ENCODE measurements at places on chromosomes 5 and 9.
A peak's percentile ranks its signal among the peaks of the same experiment; 100 is the strongest.

- DNase-seq = no peak
These were observed 224.0 kb downstream of the SPOCK1 start for GRCh38 chr5:137275083-137275482.

- DNase-seq = no peak
These were observed 65.0 kb downstream of the PKD2L2 start for GRCh38 chr5:137954131-137954879.

GRCh38 chr5:134541736-134542376 is 16.4 kb downstream of the JADE2 start:
- DNase-seq = no peak

DNA sequence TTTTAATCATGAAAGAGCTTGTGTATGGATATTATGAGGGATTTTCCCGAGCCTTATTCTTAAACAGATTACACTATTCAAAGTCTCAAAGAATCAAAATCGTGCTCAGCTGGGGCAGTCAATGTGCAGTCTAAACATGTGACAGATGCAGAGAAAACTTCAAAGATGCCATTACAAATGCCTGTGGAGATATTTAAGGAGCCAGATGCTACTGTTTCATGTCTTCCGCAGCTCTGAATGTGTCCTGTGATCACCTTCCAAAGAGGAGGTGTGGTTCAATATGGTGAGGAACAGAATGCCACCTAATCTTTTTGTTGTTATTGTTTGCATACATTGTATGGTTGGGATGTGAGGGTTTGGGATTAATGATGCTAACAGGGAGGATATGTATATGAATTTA is 593.3 kb upstream of the ARRDC3 start:
- DNase-seq = no peak

DNA sequence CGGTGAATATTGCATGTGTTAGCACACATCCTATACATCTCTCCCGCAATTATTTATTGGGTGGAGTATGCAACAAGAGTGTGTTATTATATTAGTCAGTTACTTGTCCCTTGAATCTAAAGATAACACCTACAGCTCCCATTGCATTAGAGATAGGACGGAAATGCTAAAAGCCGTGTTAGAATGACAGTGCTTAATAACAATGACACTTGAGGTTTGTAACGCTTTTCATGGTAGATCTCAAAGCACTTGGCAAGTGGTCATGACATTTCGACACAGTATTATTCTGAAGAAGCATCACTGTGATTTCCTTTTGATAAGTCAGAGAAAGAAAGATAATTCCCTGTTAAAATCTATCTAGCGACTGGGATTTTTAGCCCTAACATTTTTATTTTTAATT is 33.4 kb upstream of the TRIO start:
- DNase-seq = no peak

- no peak for DNase-seq
These were observed 296.3 kb upstream of the NMUR2 start for GRCh38 chr5:152701305-152701949.

- DNase-seq = no peak
These were observed 236.3 kb upstream of the SEMA6A start for GRCh38 chr5:116810951-116811350.

DNA sequence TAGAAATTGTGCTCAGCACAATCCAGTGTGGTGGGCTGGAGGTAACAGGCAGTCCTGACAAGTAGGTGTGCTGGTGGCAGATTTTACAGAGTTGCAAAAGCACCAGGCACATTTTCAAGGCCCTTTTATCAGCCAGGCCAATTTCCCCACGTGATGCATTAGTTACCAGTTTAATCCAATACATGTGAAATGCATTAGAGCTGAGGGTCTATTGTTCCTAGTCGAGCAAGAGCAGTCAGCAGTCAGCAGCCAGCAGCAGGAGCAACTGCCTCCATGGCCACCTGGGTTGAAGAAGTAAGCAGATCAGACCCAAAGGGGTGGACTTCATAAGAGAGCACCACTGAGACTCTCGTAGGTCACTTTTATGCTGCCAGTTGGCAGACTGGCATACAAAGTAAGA is 76.7 kb downstream of the EPB41L4A start:
- DNase-seq = no peak

GRCh38 chr5:180599590-180599914 is 8.3 kb upstream of the SCGB3A1 start:
- DNase-seq = no peak

DNA sequence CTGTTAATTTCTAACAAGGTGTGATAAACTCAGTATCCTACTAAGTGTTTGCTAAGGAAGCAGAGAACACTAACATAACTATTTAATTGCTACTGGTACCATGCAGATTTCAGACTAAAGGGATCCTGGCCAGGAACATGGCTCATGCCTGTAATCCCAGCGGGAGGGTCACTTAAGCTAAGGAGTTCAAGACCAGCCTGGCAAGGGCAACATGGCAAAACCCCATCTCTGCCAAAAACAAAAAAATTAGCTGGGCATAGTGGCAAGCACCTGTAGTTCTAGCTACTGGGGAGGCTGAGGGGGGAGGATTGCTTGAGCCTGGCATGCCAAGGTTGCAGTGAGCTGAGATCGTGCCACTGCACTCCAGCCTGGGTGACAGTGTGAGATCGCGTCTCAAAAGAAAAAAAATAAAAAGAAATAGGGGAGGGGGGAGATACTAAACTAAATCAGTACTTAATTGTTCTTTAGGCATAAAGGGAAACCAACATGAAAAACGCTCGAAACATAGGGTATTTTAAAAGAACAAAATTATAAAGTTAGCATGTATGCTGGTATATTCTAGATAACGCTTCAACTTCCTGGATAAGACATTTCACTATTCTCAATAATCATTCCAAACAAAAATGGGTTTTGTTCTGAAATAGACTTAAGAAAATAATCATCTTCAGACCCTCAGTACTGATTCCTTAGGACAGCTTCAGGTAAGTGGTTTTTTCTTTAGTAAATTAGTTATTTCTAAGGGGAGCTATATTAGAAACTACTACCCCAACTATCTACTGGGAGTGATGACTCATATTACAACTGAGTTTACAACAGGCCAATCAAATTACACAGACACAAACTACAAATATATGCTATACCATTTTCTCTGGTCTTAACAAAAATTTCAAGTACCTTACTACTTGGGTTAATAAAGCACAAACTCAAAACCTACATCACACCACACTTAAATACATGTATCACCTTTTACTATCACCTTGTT is 3.5 kb downstream of the PANK3 start:
- DNase-seq = no peak

DNA sequence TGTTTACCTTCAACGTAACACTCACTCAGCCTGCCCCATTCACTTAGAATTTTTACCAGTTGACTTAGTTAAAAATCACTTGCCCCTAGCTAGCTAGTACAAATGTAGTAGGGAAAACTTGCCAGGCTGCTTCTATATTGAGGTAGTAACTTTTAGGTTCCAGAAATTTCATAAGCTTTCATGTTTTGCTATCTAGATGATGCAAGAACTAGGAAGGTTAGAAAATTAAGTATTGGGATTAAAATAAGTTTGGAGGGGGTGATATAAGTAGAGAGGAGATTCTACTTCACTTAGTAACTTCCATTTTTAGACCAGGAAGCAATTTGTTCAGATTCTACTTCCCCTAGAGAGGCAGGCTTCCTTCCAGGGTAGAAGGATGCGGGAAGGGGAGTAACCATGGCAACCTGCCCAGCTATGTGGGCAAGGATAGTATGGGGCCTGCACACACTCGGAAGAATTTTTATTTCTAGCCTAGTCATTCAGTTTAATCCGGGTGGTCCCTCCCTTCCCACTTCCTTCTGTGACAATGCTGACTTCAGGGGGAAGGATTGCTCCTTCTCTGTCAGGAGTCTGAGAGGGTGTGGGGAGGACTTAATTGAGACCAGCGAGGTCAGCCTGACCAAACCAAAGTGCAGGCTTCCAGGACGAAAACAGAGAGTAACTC is 4.2 kb downstream of the DAB2 start:
- DNase-seq = no peak

- no peak for DNase-seq
These were observed 376.8 kb downstream of the EBF1 start for GRCh38 chr5:158722940-158723339.

DNA sequence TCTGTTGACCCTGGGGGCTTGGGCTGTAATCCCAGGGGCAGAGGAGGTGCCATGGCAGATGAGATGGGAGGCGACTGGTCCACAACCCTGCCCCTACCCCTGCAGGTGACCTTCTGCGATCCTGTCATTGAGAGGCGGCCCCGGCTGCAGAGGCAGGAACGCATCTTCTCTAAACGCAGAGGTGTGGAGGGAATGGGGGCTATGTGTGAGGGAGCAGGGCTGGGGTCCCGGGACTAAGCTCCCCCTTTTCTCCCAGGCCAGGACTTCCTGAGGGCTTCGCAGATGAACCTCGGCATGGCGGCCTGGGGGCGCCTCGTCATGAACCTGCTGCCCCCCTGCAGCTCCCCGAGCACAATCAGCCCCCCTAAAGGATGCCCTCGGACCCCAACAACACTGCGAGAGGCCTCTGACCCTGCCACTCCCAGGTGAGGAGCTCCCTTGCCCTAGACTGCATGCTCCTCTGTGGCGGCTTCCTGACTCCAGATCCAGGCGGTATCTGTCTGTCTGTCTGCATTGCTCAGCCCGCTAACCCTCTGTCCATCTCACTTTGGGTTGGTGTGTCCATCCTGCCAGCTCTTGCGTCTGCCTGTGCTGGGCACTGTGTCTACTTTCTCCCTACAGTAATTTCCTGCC is 9.9 kb downstream of the ZDHHC12 start:
- no peak for DNase-seq

DNA sequence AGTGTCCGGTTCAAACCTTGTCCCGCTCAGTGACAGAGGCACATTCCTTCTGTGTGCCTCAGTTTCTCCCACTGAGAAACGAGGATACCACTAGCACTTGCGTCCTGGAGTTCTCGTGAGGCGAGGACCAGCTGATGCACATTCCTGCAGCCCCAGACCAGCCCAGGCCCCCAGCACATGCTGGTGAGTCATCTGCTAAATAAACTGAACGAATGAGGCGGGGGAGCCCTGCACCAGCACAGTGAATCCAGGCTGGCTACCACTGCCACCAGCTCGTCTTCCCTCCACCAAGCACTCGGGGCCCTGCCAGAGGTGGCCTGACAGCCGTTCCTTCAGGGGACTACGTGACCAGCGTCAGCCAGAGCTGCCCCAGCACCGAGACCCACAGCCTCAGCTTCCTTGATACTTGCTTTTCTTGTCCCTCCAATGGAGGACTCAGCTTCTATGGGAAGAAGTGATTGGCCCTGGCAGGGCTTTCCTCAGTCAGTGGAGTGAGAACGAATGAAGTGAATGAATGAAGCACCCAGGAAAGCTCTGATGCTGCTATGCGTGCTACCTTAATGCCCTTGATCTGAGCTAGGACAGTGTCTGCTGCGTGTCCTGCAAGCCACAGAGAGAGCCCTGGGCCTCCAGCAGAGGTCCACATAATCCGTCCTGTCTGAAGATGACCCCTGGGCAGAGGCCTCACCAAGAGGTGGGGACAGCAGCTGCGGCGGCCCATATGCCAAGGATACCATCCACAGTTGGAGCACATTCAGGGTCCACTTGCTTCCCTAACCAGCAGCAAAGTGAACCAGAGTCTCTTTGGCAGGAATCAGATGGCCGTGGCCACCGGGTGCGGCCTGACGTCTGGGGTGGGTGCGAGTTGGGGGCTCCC is 13.5 kb upstream of the BARX1 start:
- no peak for DNase-seq

DNA sequence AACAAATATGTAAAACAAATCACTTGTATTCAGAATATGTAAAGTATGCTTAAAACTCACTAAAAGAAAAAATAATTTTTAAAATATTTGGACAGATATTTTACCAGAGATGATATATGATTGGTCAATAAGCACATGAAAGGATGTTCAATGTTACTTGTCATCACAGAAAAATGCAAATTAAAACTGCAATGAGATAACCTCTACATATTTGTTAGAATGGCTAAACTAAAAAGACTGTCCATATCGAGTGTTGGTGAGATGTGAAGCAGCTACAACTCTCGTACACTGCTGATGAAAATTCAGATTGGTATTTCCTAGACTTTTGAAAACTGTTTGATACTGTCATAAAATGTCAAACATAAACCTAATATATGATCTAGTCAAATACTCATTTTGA is 685.1 kb downstream of the DTWD2 start:
- no peak for DNase-seq

DNA sequence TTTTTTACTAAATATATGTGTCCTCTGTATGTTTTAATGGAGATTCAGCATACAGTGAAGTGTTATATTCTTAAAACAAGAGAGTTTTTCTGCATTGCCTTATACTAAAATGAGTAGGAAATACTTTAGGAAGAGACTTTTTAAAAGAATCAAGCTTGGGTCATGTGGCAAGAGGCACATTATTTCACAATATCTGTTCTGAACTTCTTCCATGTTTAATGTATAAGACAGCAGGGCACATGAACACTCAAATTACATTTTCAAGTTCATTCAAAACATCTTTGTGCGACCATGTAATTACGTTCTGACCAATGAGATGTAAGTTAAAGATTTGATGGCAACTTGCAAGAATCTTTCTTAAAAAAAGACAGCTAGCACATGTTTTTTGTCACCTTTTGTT is 1055.9 kb downstream of the NR2F1-AS1 start:
- no peak for DNase-seq

- DNase-seq = no peak
These were observed 137.3 kb downstream of the FSTL4 start for GRCh38 chr5:133474851-133475590.

DNA sequence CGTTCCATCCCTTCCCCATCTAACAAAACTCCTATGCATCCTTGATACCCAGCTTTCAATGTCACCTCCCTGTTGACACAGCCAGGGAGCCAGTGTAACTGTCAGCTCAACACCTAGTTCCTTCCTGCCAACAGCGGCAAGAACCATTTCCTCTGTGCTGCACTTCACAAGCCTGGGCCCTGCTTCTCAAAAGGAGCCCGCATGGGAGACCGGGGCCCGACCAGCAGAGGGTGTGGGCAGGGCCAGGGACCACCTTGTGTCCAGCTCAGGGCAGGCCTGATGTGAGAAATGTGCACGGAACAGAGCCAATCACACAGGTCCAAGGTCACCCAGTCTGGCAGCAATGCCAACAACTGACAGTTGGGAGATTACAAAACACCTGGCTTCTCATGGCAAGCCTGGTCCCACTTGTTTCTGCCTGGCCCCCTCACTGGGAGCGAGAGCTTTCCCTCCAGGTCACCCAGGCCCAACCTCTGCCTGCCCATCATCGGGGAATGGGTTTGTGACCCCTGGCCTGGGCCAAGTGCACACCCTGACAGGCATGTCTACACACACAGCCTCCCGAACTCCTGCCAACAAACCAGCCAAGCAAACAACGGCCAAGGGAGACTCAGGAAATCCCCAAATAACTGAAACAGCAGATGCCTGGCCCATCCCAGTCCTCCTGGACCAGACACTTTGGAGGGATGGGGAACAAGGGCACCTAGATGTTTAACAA is 3.1 kb downstream of the RNF44 start:
- DNase-seq = peak; percentile 30
